NT2/D1 (cell line): ENCODE measurements at places on chromosomes 1 and 21.

DNA sequence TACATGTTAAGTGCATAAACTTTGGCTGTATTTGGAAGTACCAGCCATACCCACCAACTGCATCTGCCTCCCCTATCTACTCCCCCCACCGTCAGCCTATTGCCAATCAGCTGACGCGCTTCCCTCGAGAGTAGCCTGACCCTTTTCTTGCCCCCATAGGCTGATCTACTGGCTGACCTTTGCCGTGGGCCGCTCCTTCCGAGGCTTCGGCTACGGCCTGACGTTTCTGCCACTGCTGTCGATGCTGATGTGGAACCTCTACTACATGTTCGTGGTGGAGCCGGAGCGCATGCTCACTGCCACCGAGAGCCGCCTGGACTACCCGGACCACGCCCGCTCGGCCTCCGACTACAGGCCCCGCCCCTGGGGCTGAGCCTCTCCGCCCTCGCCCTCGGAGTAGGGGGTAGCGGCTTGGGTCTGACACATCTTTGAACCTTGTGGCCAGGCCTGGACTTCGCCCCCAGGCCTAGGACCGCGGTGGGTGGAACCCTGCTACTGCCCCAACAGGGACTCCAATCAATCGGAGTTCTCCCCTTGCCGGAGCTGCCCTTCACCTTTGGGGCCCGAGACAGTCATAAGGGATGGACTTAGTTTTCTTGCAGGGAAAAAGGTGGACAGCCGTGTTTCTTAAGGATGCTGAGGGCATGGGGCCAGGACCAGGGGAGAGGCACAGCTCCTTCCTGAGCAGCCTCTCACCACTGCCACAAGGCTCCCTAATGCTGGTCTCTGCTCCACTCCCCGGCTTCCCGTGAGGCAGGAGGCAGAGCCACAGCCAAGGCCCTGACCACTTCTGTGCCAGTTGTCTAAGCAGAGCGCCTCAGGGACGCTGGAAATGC is 4.0 kb downstream of the GLMP start:
- DNase-seq, result peak; percentile 63

DNA sequence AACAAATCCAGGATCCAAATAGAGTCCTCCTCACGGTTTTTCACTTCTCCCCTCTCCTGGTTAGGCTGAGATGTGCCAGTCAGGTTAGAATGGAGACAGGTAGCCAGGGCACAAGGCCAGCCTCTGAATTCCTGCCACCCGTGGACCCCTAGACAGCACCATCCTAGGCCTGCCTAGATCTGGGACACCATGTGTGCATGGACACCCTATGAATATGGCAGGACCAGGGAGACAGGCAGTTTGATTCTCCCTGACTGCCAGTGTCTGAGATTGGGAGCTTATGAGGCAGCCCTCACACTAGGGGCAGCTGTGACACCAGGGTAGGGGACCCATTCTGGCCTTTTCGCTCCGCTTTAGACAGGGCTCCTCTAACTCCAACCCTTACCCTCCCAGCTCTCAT is 7.5 kb downstream of the AVPR1B start:
- no peak for DNase-seq

DNA sequence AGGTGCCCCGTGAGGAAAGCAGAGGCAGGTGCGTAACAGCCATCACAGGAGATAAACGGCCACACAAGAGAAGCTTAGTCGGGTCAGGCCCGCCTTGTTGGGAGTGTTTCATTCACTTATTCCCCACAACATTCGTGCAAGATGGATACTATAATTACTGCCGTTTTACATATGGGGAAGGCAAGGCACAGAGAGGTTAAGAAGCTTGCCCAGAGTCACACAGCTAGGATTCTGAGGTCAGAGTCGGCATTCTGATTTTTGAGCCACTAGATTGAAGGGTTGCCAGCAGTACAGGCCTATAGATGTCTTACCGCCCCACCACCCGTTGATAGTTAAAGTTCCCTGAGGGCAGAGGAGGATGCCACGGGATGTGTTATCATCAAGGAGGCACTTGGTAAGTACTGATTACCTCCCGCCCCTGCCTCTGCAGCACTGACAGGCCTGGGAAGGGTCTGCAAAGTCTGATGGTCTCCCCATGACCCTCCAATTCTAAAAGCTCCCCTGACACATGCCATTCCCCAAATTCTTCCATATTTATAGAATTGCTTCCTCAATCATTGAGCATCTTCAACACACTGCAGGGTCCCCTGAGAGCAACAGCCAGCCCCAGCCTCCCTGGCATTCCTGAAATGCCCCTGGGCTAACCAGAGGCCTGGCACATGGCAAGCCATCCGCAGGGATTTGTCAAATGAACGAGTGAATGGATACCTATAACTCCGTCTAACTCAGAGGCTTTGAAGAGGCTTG is 74.7 kb upstream of the CLDN14 start:
- peak; percentile 39 for DNase-seq

- no peak for DNase-seq
Measured at GRCh38 chr1:110542725-110543124, 23.8 kb upstream of the KCNA10 start.

DNA sequence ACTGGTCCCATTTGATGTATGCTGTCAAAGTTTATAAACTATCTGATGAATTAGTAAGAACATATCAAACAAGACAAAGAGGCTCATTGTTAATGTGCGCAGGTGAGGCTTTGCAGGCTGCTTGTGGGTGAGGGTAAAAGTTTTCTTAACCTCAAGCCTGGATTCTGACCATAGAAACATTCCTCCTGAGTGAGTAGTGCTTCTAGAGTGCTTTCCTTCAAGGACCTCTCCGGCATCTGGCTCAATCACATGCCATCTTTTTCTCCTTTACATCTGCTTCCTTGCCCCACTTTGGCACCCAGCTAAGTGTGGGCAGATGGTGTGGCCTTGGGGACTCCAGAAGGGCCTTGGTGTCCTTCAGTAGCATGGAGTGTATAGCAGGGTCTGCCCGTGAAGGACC is 104.0 kb downstream of the ROR1 start:
- no peak for DNase-seq

GRCh38 chr1:21956720-21957552 is 19.8 kb upstream of the HSPG2 start:
- DNase-seq, result no peak

GRCh38 chr1:17236779-17237560 is 11.9 kb upstream of the PADI3 start:
- peak; percentile 74 for DNase-seq

DNA sequence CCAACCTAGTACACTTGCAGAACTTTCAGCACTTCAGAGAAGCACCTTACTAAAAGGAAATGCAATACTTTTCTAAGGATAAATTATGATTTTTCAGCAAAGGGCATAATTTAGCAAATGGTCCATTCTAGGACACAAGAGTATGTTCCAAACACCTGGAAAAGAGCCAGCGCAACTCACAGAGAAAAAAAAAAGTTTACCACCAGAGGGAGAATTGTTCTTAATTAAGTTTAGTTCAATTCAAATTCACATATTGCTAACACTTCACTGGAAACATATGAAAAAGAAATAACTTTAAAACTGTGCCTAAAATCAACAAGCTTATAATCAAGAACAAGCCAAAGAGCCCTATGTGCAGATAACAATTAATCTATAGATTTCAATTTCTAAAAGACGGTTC is 338.1 kb downstream of the SEC16B start:
- no peak for DNase-seq
